Hypothalamus (tissue), 51 donors: ENCODE measurements at places on chromosomes 12 and 14.

GRCh38 chr14:72503696-72504368 lies 390.1 kb downstream of the DPF3 start:
- DNase-seq: no peak

DNA sequence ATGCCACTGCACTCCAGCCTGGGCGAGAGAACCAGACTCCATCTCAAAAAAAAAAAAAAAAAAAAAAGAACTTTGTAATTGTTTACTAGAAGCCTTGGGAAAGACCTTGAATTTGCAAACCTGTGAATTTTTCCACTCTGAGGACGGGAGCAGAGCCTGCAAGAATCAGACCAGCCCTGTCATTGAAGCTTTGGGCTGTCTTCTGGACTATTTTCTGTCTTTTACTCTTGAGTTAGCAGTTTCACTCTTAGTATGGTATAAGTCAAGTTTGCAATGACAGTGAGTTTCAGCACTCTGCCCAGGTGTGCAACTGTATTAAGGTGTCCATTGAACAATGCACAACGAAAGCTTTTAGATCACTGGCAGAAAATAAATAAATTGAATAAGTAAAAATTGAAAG lies 81.4 kb upstream of the KRAS start:
- no peak for DNase-seq

DNA sequence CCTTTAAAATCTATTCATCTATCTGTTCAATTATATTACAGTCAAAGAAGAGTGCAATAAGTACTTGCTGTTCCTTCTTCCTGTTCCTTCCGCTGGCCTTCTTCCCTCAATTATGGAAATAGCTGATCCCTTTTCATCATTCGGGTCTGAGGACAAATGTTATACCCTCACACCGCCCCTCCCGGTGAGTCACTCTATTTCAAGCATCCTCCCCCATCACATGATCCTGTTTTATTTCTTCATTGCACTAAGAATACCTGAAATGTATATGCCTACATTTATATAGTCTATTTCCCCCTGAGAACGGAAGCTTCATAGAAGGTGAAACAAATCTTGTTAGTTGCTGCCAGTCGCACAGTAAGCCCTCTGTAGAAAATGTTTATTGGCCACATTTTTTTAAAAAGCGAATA lies 2.5 kb downstream of the SLC38A1 start:
- no peak for DNase-seq

DNA sequence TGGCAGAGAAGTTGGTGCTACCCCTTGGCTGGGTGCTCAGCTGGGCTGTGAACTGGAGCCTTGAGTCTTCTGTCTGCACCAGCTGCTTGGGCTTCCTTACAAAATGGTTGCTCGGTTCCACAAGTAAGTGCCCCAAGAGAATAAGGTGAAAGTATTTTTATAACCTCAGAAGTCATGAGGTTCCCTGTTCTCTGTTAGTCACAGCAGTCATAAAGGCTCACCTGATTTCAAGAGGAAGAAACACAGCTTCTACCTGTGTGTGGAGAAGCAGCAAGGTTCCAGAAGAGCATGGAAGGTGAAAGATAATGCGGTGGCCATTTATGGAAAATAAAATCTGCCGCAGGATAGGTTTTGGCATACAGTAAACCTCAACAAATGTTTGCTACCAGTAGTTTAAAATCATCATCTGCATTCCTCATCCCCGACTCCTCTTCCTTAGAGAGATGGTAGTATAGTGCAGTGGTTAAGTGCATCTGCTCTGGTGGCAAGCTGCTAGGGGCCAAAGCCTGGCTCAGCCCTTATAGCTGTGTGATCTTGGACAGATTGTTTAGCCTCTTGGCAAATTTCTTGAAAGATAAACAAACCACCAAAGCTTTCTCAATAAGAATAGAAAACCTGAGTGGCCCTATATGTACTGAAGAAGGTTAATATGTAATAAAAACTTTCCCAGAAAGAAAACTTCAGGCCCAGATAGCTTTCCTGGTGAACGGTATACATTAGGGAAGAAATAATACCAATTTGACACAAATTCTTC lies 32.4 kb downstream of the TPCN1 start:
- no peak for DNase-seq

DNA sequence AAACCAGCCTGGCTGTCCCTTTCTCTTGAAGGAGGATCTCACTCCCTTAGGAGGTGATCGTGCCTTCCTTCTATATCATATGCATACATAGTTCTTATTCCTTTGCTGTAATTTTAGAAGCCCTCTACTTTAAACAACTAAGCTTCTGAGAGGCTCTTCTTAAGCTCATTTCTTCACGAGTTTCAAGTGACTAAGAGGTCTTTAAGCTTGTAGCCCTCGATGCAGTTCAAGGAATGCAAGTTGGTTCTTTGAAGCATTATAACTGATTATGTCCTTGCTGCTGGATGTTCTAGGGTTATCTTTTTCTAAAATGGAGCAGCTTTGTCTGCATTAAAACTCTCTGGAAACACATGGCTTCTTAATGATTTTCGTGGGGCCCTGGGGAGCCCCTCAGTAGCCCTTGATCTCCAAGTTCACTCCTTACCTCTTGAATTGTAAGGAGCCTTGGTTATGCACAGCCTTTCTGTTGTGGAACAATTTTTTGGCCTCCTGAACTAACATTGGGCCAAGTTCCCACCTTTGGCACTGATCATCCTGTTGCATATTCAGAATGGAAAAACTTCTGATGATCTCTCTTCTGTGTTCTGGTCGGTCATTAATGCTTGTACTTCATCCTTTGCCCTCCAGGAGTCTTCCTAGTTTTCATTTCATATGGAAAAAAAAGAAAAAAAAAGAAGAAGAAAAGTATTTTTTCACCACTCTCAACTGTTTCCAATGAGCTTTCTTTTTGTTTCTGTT lies 12.6 kb downstream of the RASSF8 start:
- DNase-seq: no peak

GRCh38 chr12:27814851-27815591 lies 35.0 kb upstream of the MANSC4 start:
- no peak for DNase-seq

- DNase-seq: no peak
These were observed 699 bp downstream of the MGAT2 start for GRCh38 chr14:49621114-49621881.

DNA sequence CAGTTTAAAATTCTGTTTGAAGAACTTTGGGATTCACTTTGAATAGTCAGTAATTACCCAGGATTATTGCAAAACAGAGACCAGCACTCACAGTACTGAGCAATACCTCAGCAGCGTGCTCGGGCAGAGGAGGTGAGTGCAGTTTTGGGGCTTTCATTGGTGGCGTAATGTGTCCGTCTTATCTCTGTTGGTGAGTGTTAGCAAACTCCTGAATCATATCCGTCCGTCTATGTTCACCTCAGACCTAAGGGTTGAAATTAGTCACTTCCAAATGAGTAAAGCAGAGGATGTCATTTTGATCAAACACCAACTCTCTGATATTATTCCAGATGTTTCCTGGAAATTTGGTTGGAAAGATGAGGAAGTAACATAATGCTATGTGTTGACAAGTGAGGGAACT lies 82.8 kb downstream of the BORCS5 start:
- DNase-seq: no peak

DNA sequence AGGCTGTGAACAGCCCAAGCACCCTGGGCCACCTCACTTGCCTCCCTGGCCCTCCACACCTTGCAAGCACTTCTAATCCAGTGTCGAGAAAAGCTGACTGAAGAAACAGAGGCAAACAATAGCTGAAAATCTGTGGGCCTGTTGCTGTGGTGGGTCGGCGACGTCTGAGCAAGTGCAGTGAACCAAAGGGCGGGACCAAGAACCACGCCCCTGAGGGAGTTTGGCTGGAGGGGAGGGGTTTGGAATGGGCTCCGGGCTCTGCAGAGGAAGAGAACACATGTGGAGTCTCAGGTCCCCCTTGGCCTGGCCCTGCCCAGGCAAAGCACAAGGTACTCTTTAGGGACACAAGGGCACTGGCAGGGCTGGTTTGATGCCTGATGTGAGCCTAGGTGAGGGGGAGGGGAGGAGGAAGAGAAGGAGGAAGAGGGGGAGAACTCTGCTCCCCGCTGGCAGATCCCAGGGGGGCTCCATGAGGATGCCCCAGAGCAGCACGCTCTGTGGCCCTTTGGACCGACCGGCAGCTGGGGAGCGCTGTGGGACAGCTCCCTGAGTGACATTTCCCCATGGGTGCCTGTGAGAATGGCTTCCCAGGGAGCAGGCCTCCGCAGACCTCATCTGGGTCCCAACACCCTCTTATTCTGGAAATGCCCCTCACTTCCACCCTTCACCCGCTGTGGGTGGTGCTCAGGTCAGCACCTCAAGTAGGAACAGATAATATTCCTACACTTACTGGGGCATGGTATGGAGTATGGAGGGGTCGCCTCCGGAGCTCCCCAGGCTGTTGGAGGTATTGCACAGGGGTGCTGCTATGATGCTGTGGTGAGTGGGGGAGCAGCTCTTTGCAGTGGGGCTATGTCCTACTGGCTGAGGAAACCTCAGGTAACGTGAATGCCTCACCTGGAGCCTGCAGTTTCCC lies 85.5 kb downstream of the CPSF2 start:
- DNase-seq: no peak

GRCh38 chr12:79997096-79997791 lies 62.3 kb upstream of the PPP1R12A start:
- no peak for DNase-seq

DNA sequence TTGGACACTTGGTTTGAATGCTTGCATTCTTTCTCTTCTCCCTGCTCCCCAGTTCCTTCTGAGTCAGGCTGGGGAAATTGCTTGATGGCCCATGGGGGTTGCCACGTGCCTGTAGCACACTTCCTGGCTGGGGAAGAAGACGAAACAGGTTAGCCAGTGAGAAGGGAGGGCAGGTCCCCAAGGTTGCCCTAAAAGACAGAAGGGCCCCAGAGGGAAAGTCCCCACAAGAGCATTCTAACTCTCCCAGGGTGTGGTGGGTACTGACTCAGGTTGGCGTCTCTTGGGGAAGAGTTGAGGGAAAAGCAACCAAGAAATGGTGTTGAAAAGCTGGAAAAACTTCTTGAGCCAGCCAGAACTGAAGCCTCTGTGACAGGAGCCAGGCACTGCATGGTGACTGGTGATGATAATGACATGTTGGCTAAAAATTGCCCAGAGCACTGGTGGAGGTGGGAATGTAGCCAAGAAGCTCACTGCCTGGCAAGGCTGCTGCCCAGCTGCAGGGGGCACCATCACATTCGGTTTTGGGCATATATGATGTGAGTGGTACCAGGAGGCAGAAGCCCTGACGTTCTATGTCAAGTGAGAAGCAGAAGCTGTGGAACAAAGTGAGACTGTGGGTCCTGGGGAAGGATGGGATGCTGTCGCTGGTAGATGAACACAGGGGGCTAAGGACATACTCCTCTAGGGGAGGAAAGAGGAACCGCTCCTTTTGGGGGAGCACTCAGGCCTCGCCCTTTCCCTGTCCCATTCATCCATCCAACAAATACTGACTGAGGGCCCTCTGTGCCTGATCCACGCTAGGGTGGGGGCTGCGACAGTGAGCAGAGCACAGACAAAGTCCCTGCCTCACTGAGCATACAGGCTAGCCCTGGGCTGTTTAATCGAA lies 8.1 kb upstream of the RABGGTA start:
- DNase-seq: no peak

GRCh38 chr12:46217541-46218321 lies 51.1 kb downstream of the SLC38A1 start:
- DNase-seq: no peak

DNA sequence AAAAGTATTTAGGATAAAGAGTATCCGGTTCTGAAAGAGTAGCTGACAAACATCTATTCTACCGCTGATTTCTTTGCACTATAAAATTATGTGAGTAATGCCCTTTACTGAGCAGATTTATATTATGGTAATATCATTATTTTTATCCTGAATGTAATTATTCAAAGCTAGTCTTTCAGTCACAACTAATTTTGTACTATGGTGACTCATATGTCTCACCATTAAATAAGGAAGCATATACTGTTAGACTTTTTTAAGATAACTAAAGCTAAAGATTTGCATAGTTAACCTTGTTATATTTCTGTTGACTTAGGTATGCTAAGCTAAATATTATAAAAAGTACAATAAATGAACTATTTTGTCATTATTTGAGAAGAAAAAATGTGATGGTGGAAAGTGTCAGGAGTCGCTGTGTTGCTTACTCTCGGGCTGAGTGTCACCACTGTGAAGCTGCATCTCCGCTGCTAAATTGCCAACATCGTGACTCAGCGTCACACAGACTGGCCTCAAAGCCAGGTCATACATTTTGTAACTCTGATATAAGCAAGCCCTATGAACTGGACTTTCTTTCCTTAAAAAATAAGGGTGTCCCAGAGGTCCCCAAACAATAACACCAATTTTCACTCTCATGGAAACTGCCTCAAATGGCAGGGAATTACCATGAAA lies 69.1 kb upstream of the SSTR1 start:
- DNase-seq: no peak

DNA sequence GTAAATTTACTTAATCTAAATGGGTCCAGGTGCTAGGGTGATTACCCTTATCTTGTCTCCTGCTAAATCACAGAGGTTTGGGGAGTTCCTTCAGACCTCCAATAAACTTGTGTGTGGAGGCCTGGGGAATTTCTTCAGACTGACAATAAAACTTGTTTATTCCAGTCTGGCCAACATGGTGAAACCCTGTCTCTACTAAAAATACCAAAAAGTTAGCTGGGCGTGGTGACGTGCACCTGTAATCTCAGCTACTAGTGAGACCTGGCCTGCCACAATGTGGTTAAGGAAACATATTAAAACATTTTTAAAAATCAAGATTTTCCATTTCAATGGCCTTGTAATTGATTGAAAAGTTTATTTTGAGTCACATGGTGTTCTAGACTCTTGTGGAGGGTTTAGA lies 126.9 kb upstream of the FGD4 start:
- no peak for DNase-seq

DNA sequence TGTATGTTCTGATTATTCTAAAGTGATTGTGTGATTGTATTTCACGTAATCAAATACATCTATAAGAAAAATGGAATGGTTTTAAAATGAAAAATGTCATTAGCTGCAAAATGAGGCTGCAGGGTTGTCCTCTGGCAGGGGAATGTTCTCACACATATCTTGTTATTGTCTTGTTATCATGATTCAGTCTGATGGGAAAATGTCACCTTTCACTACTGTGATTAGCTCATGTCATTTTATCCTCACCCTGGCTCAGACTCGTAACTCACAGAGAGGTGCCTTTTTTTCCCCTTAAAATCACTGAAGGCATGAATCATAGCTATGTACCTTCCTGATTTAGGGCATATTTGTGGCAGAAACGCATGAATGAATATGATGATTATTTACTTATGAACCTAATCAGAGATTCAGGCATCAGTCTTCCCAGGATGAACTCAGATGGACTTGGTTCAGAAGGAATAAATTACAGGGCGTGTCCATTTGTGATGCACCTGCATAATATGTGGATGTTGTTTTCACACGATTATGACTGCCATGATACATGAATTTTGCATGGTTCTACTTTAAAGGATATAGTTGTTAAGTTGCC lies 1339.2 kb downstream of the AACS start:
- no peak for DNase-seq

DNA sequence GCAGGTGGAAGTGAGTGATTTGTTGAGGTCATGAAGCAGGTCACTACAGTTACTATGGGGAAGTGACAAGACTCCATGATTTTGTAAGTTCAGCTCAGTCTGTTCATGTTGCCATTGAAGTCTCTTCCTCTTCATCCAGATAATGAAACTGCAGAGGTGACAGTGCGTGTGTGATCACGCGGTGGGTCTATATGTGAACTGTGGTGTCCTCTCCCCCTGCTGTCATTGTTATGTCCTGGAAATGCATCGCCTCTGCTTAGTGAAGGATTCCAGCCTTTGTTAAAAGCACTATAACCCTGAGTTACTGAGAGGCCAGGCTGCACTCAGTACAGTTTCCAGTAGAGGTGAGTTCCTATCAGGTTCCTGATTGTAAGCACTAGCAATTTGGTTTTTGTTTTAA lies 216.2 kb upstream of the RMST start:
- no peak for DNase-seq

GRCh38 chr12:113852695-113853490 lies 113.2 kb downstream of the RBM19 start:
- peak; percentile 45 for DNase-seq
